ENCODE measurements at places on chromosomes 16 and 17.

- no peak for DNase-seq
Measured at GRCh38 chr17:48523010-48523409, 7.8 kb downstream of the HOXB1 start.

GRCh38 chr16:28858421-28858820 lies 5.2 kb upstream of the SH2B1 start:
- no peak for DNase-seq

DNA sequence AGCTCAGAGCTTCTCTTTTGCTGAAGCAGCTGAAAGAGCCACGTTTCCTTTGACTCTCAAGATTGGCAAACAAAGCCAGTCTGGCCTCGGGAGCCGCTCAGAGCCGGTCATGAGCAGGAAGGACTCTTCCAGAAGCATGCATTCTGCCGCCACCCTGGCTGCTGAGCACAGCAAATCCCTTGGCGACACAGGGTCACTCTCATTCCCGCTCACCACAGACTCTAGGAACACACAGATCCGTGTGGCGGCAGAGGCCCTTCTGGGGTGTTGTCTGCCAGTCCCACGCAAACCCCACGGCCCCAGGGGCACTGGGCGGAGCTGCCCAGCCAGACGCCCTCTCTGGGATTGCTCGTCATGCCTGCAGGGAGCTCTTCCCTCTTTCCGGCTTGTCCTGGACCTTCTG lies 157.0 kb downstream of the C16orf95 start:
- no peak for DNase-seq

DNA sequence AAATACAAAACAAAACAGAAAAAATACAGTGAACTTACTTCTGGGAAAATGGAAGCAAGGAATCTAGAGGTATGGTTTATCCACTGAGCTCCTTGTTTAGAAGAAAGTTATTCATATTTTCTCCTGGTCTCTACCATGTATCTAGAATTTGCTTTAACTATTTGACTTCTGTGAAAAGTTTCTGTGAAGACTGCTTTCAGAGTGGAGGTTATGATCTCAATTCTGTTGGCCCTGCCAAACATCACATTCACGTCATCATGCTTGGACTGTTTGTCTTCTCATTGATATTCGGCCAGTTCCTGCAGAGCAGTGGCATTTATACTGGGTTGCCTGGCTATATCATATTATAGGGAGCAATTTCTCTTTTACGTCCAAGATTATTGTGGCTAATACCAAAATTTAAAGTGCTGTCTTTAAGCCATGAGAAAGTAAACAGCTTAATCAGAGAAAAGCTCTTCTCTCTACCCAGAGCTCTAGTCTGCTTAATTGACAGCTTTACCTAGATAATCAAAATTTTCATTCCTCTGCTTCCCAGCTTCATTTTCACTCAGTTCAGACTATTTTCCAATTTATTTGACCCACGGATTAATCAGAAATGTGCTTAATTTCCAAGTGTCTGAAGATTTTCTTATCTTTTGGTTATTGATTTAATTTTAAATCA lies at the start of gene ABCA8:
TSS of gene ABCA8 (minus strand) at position 212 of the 661 bp plus-strand sequence. CDS start 13,358 bp downstream, outside the sequence.
- DNase-seq, result no peak

DNA sequence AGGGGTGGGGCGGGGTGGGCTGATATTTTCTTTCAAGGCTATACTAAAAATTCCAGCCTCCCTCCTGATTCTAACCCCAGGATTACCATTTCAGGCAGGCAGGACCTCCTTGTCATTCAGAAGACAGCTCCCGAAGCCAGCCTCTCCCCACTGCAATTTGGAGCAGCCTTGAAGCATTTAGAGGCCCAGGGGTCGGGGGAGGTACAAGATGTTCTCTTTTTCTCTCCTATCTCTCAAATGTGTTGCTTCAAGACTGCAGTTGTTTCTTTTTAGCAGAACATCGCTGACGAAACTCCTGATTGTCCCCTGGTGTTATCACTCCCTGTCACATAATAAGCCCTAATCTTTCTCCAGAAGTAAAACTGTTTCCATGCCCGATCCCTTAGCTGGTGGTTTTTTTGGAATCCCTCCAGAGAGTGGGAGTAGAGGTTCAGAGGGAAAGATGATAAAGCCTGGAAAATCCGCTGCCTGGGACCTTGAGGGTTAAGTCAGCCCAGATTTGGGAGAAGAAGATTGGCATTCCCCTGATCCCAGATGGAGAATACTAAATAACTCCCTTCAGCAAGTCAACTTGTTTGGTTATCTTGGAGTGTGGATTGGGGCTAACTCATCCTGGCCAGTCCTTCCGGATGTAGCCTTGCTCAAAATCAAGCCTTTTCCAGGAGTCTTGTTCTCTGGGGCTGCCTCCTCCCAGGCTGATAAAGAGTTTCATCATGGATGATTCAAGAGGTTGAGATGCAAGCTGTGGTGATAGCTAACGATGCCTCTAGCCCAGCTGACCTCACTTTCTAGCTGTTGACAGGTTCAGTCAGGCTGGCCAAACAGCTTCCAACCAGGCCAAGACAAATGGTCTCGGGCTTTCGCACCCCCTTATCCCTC lies 71.3 kb downstream of the SOX9 start:
- DNase-seq, result no peak

GRCh38 chr16:918741-919657 lies 51.8 kb downstream of the LMF1 start:
- DNase-seq, result no peak

DNA sequence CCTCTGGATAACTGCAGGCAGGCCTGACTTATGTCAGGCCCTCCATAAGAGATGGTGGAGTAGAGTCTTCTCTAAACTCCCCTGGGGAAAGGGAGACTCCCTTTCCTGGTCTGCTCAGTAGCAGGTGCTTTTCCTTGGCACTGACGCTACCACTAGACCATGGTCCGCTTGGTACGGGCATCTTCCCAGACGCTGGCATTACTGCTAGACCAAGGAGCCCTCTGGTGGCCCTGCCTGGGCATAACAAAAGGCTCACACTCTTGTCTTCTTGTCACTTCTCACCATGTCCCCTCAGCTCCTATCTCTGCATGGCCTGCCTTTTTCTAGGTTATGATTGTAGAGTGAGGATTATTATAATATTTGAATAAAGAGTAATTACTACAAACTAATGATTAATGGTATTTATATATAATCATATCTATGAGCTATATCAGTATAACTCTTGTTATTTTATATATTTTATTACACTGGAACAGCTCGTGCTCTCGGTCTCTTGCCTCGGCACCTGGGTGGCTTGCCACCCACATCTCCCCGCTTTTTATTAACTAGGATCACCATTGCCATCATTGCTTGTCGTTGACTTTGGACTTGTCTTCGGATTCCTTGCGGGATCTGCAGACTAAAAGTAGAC lies 59.8 kb upstream of the ARL4D start:
- peak; percentile 77 for DNase-seq

GRCh38 chr17:4219241-4219640 lies 44.5 kb downstream of the ANKFY1 start:
- DNase-seq, result no peak

- no peak for DNase-seq
Measured at GRCh38 chr16:69193855-69194254, 6.9 kb downstream of the SNTB2 start.

DNA sequence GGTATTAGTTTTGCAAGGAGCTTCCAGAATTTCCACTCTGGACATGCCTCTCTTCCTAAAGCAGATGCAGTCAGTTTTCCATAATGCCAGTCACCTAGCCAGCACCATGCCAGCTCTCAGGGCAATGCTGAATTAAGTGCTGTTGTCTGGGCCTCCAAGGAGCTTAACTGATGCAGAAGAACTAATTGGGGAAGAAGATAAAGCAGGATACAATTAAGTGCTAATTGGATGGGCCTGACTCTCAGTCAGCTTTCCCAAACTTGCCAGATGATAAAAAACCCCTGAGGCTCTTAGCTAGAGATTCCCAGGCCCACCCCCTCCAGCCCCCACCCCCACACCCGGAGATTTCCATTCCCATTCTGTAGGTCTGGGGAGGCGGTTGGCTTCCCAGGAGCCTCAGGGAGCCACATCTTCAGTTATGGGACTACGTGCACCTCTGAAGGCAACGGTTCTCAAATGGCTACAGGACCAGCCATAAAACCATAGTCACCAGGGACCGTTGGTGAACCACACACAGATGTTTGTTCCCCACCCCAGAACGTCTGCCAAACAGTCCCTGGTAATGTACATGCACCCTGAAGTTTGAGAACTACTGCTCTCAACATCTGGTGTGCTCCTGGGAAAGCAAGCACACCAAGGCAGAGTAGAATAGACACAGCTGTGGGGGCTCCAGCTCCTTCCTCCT lies 499.1 kb upstream of the CDH5 start:
- no peak for DNase-seq

DNA sequence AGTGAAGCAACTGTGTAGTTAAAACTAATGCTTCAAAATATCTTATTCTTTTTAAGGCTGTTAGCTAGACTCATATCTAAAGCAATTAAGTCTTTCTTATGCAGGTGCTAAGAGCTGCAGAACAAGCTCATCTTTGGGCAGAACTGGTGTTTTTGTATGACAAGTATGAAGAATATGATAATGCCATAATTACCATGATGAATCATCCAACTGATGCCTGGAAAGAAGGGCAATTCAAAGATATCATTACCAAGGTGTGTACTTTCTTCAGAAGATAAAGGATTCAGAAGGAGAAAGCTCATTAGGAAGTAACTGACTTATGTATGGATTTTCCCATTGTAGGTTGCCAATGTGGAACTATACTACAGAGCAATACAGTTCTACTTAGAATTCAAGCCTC lies 23.9 kb downstream of the PTRH2 start:
- DNase-seq, result no peak

DNA sequence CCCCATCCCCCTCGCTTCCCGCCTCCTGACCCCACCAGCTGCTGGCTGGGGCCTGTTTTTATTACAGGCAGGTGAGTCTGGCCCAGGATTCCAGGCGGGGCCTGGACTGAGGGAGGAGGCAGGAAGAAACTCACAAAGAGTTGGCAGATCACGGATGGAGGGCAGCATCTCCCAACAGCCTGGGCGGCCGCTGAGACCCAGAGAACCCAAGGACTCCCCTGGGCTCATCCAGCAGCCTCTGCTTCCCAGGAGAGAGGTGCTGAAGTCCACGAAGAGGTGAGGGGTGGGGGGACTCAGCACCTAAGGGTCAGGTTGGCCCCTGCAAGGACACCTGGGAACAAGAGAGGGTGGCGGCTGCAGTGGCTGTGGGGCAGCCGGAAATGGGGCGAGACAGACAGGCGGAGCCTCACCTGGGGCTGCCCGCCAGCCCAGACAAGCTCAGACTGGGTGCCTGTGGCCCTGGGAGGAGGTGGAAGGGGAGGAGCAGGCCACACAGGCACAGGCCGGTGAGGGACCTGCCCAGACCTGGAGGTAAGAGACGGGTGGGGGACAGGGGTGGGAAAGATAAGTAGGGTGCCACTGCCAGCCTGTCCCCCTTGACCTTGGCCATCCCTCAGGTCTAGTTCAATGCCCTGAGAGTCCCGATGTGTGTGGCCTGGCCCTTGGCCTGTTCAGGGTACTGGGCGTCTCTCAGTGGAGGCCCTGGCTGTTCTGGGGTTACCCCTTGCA lies 8.7 kb upstream of the ADGRG1 start:
- peak; percentile 47 for DNase-seq

DNA sequence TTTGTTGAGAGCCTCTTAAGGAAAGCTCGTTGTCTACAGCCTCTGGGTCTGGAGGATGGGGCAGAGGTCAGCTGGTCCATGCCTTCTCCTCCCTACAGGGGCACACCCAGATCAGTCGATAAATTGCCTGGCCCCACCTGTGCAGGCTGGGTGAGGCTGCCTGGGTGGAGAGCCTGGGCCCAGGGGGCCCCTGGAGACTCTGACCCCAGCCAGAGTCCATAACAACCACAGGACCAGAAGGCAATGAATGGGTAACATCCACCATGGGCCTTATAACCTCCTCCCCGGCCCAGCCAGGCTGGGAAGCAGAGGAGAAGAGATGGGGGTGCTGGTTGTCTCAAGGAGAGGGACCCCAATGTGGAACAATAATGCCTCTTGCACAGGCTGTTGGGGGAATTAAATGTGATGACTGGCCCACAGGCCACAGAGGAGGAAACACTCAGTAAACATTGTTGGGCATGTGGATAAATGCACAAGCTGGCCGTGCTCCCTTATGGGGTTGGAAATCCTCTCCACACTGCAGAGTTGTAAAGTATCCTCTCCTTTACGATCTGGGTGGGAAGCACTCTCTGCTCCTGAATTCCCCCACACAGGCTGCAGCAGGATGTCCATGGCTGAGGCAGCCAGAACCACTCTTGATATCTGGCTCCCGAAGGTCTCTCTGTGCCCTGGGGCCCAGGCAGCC lies 56.7 kb upstream of the TOB1 start:
- no peak for DNase-seq

- DNase-seq, result no peak
Measured at GRCh38 chr16:81627024-81627423, 152.1 kb upstream of the PLCG2 start.

GRCh38 chr16:60318486-60318885 lies 1584.4 kb upstream of the GOT2 start:
- DNase-seq, result no peak

- DNase-seq, result no peak
Measured at GRCh38 chr16:17357307-17358062, 113.3 kb downstream of the XYLT1 start.

- DNase-seq, result no peak
Measured at GRCh38 chr16:57994778-57995177, 5.7 kb downstream of the ZNF319 start.

- no peak for DNase-seq
Measured at GRCh38 chr17:49841548-49841947, 6.3 kb downstream of the TAC4 start.

DNA sequence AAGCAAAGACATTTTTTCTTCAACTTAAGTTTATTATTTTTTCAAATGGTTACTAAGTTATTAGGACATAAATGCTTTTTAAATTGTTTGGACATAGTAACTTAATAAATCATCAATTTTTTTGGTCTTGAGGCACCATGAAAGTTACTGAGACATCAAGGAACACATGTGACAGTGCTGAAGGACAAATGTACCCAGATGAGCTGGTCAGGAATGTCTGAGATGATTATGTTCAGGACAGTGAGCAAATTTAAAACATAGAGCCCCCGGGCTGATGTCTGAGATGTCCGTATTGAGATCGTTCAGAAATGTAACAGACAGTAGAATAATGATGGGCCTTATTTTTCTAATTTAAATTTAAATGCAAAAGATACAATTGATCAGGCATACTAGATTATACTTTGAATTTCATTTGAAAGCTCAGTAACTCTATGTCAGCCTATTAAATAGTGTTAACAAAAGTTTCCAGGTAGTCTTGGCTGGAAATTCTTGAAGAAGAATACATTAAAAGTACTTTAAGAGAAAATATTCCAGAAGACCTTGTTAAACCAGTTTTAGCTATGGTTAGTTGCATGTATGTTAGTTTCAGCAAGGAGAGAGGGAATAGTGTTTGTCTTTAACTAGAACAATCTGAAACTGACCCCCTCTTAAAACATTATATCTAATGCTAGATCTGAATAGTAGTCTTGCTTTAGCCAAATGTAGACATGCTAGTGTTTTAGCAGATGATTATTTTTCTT lies 36.4 kb downstream of the SEC14L1 start:
- DNase-seq, result no peak

- peak; percentile 64 for DNase-seq
Measured at GRCh38 chr16:60945225-60945624, 1091.0 kb downstream of the CDH8 start.

- no peak for DNase-seq
Measured at GRCh38 chr16:53266156-53266555, 168.1 kb upstream of the RBL2 start.

Data from ecto neural progenitor cell (in vitro differentiated cells).